Mesothelial cell of epicardium (in vitro differentiated cells): ENCODE measurements at places on chromosomes 6 and 20. TPM values are rescaled to one million over a fixed set of nuclear protein-coding genes. Genes with fewer than 3 reads are reported as not detected.
A peak's percentile ranks its signal among the peaks of the same experiment; 100 is the strongest.

DNA sequence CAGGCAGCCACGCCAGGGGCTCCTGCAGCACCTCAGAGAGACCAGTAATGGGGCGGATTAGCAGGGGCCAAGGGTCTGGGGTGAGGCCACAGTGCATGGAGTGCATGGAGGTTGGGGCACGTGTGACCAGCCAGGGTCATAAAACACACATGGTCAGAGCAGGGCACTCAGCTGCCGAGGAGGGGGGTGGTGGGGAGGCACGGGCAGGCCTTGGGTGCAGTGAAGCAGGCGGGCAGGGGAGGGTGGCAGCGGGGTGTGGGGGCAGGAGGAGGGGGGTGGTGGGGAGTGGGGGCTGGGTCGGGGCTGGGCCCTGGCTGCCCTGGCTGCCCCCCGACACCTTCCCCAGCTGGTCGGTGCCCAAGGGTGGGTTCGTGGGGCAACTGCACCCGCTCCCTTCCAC lies 23.7 kb upstream of the NTSR1 start:
- no peak for DNase-seq
- H3K27me3 ChIP-seq = peaks cover 26% of the 10 kb centered on the region
- H3K4me1 ChIP-seq = peaks cover 22% of the 10 kb centered on the region
- peaks cover 2% of the 10 kb centered on the region for H3K36me3 ChIP-seq

GRCh38 chr6:46407246-46407645 lies 84.0 kb downstream of the RCAN2 start:
- peak overlapping the region; percentile 3 for H3K27ac ChIP-seq
- peaks cover 23% of the 10 kb centered on the region for H3K4me1 ChIP-seq
- H3K36me3 ChIP-seq = no peaks in the 10 kb centered on the region
- DNase-seq = no peak

DNA sequence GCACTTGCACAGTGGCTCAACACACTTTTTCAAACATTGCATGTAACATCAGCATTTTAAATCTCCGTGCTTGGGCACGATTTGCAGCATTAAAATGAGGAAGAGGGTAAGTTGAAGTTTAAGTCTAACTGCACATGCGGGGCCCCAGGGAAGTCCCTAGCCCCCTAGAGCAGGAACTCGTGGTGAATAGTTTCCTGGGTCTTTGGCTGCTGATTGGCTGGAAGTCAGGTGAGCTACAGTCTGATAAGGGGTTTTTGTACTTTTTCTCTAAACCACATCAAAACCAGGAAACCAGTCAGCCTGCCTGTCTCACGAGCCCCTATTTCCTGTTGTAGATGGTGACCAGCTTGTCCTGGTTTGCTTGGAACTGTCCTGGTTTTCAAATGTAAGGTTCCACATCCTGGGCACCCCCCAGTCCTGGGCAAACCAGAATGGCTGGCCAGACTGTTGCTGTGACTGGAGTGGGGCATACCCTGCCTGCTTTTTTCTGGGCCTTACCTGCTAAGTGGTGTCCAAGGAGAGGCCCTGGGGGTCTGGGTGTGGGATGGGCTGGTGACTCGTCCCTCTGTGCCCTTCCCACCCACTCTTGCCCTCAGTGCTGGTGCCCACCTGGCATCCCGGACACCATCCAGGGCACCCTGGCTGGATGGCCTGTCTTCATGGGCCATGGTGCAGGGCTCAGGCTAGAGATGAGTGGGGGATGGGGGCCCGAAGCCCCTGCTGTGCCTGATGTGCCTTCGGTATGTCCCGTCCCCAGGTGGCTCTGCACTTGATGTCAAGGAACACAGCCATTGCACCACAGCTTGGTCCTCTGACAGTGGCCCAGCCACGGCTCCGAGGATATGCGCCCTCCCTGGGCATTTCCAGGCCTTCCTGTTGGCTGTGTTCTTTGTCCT lies 31.8 kb downstream of the SUN5 start:
- H3K27ac ChIP-seq = no peak overlapping the region
- no peak for DNase-seq
- H3K27me3 ChIP-seq = no peaks in the 10 kb centered on the region
- no peak overlapping the region for H3K4me3 ChIP-seq
- H3K36me3 ChIP-seq = no peaks in the 10 kb centered on the region
- H3K4me1 ChIP-seq = peaks cover 11% of the 10 kb centered on the region

GRCh38 chr6:156121973-156122372 lies 655.2 kb upstream of the ARID1B start:
- H3K27ac ChIP-seq = no peak overlapping the region
- no peak for DNase-seq
- no peaks in the 10 kb centered on the region for H3K36me3 ChIP-seq
- no peaks in the 10 kb centered on the region for H3K27me3 ChIP-seq
- peaks cover 17% of the 10 kb centered on the region for H3K4me1 ChIP-seq

- H3K27ac ChIP-seq = peak overlapping the region; percentile 78
- H3K4me3 ChIP-seq = no peak overlapping the region
- H3K36me3 ChIP-seq = no peaks in the 10 kb centered on the region
Measured at GRCh38 chr20:56957737-56958553, 308.5 kb downstream of the BMP7 start.

DNA sequence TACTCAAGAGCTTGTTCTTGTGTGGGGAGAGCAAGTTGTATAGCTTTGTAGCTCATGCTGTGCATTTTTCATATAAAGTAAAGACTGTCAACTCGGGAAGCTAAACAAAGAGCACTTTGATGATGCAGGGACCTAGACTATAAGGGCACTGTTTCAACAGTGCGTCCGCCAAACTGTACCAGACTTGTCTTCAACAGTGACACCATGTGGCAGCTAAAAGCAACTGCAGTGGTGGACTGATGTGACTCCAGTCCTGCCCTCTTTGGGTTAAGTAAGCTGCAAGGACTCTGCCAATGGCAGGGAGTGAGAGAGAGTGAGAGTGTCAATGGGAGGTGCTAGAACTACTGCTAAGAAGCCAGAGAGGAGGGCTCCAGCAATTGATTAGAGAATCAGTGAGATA lies 48.1 kb upstream of the MC3R start:
- no peaks in the 10 kb centered on the region for H3K36me3 ChIP-seq
- no peak overlapping the region for H3K4me3 ChIP-seq
- no peaks in the 10 kb centered on the region for H3K4me1 ChIP-seq
- no peak overlapping the region for H3K27ac ChIP-seq

DNA sequence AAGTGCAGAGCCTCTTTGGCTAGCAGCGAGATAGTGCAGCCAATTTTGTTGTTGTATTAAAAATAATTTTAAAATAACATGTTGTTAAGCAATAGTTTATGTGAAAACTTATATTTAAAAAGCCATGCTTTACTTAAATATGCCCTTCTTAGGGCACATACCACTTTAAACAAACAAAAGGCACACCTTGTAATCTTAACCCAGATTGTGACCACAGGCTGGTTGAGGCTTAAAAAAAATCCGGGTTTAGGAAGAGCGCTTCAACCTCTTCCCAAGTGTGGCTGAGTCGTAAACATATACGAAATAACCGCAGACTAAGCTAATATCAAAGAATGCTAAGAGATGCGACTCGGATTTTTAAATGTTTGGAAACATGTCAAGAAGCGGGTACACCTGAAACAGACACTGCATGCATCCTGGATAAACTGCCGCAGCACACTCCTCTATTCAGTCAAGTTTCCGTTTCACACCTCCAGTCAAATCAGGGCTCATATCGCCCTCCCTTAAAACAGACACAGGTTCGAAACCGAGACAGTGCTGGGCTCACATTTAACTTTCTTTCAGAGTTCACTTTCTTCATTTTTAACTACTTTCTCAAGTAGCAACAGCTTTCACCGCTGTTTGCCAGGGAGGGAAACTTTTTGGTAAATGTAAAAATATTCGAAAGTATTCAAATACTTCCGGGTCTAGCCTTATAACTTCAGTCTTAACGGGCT lies 1.5 kb downstream of the DEK start:
- H3K4me1 ChIP-seq = peaks cover 51% of the 10 kb centered on the region
- H3K36me3 ChIP-seq = peaks cover 7% of the 10 kb centered on the region

GRCh38 chr6:30891450-30891723 lies 7.1 kb downstream of the DDR1 start:
- no peaks in the 10 kb centered on the region for H3K27me3 ChIP-seq
- H3K4me1 ChIP-seq = peaks cover 27% of the 10 kb centered on the region
- no peak for DNase-seq
- H3K4me3 ChIP-seq = no peak overlapping the region
- H3K36me3 ChIP-seq = peaks cover 32% of the 10 kb centered on the region
- no peak overlapping the region for H3K27ac ChIP-seq

- no peaks in the 10 kb centered on the region for H3K36me3 ChIP-seq
- no peak overlapping the region for H3K27ac ChIP-seq
- peaks cover 10% of the 10 kb centered on the region for H3K27me3 ChIP-seq
Measured at GRCh38 chr6:170096803-170097504, 193.9 kb downstream of the DLL1 start.

DNA sequence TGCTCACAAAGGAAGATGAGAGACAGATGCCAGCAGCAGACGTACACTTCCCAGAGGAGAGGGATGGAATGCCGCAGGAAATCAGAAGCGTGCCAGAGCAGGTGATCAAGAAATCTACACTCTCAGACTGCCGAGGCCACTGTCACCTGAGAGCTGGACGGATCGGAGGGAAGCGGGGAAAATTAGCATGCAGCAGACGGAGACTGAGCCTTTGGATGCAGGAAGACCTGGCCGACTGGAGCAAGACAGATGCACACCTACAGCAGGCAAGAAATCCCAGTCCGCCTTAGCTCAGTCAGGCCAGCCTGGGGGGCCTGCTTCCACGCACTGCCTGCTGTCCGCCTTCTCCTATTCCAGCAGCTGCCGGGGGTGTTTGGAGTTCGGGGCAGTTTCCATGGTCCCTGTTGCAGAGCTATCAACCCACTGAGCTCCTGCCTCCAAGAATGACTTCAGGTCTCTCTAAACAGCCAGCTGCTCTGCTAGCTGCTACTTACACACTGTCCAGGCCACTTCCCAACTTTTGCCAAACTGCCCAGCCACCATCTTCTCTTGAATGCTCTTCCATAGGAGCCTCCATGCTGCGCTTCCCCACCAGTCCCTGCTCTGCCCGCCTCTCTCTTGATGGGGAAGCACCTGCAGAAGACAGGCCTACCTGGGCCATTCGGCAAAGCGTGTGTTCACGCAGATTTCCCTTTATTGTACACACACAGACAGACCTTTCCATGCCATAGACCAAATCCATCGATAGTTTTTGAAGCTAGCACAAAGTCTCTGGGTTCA lies 368.5 kb downstream of the ZFAND3 start:
- H3K27me3 ChIP-seq = no peaks in the 10 kb centered on the region
- H3K4me1 ChIP-seq = peaks cover 3% of the 10 kb centered on the region
- no peaks in the 10 kb centered on the region for H3K36me3 ChIP-seq
- no peak overlapping the region for H3K27ac ChIP-seq

GRCh38 chr6:44025226-44025625 lies 102.0 kb downstream of the MRPL14 start:
- no peak for DNase-seq
- H3K36me3 ChIP-seq = no peaks in the 10 kb centered on the region
- H3K4me3 ChIP-seq = no peak overlapping the region
- peaks cover 28% of the 10 kb centered on the region for H3K4me1 ChIP-seq
- H3K27ac ChIP-seq = no peak overlapping the region

GRCh38 chr6:31805939-31806469 lies 762 bp downstream of the LSM2 start:
- H3K36me3 ChIP-seq = peaks cover 3% of the 10 kb centered on the region
- peak overlapping the region; percentile 84 for H3K4me3 ChIP-seq
- peaks cover 11% of the 10 kb centered on the region for H3K4me1 ChIP-seq
- DNase-seq = no peak

MLN gene
- total RNA-seq = not detected in 3 replicates

ADGB gene
- total RNA-seq = not detected in 3 replicates

SRSF12 gene
- 11.5 to 14.7 TPM (median 12.4 TPM) in 3 replicates for total RNA-seq

LRRC1 gene
- 26.1 to 30.4 TPM (median 27.0 TPM) in 3 replicates for total RNA-seq

TFAP2A gene
- total RNA-seq = 62.4 to 63.5 TPM (median 63.4 TPM) in 3 replicates

ESR1 gene
- not detected in 3 replicates for total RNA-seq

PCMT1 gene
- total RNA-seq = 43.4 to 45.6 TPM (median 44.4 TPM) in 3 replicates

CRISP3 gene
- 0.66 to 1.2 TPM (median 0.85 TPM) in 3 replicates for total RNA-seq

PNLDC1 gene
- total RNA-seq = 0.16 to 0.33 TPM (median 0.23 TPM) in 3 replicates

PROKR2 gene
- 2.1 to 2.4 TPM (median 2.3 TPM) in 3 replicates for total RNA-seq

MTFR2 gene
- 1.7 to 2.2 TPM (median 2.0 TPM) in 3 replicates for total RNA-seq

RPP21 gene
- total RNA-seq = 41.2 to 48.1 TPM (median 46.1 TPM) in 3 replicates
